Effector memory CD8-positive, alpha-beta T cell (primary cell): ENCODE measurements at places on chromosomes 6 and 20.

- no peak for DNase-seq
- H3K36me3 ChIP-seq: no peaks in the 10 kb centered on the region
- no peak overlapping the region for H3K27ac ChIP-seq
- H3K4me3 ChIP-seq: no peak overlapping the region
- H3K4me1 ChIP-seq: peaks cover 1% of the 10 kb centered on the region
- peaks cover 20% of the 10 kb centered on the region for H3K27me3 ChIP-seq
Observed at GRCh38 chr20:45456632-45457031, 12.9 kb upstream of the WFDC2 start.

DNA sequence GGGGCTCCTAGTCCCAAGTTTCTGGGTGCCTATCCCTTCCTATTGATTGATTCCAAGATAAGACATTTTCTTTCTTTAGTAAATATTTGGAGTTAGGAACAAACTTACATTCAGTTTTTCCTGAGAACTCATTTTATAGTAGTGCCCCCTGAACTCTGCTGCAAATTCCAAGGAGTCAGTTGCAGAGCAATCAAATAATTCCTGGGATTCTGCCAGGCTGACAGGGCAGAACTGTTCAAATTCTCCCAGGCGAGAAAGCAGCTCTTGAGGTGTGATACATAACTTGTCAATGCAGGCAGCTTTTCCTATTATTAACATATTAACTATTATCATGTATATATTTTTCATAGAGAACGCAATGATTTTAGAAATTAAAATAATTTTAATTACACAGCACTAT, 15.9 kb upstream of the ZBTB24 start:
- no peaks in the 10 kb centered on the region for H3K36me3 ChIP-seq
- H3K4me1 ChIP-seq: peaks cover 1% of the 10 kb centered on the region
- no peak overlapping the region for H3K4me3 ChIP-seq
- no peak overlapping the region for H3K27ac ChIP-seq
- H3K27me3 ChIP-seq: peaks cover 30% of the 10 kb centered on the region
- DNase-seq: no peak

DNA sequence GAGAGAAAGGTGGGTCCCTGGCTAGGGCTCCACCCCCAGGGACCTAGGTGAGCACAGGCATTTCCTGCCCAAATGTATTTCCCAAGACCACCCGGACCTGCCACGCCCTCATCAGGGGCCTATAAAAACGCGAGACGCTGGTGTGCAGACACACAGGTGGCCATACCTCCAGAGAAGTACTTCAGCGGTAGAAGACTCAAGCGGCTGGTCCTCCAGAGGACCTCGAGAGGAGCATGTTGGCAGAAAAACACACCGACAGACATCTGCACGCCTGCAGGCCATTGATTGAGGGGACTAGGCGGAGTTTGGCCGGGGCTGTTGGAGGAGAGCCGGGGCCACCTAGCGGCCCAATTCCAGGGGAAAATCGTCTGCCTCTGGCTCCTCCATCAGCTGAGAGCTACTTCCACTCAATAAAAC, 695.8 kb upstream of the MMS22L start:
- no peak overlapping the region for H3K27ac ChIP-seq
- H3K36me3 ChIP-seq: no peaks in the 10 kb centered on the region
- H3K27me3 ChIP-seq: no peaks in the 10 kb centered on the region
- H3K4me1 ChIP-seq: no peaks in the 10 kb centered on the region
- DNase-seq: no peak
- H3K4me3 ChIP-seq: no peak overlapping the region

DNA sequence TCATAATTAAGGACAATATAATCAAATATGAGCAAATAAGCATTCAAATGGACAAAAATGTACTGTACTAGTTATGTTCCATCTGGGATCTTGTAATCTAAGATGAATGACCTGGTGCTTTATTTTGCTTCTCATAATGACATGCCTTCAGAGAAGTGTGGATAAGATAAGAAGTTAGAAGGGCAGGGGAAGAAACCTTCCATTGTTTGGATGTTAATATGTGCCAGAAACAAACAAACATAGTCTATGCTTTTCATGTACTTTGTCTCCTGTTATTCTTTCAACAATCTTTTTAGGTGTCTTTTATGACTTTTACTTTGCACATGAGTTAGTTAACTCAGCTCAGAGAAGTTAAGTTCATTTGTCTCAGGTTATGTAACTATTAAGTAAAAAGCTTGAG, 511.5 kb upstream of the SOX4 start:
- H3K27me3 ChIP-seq: no peaks in the 10 kb centered on the region
- H3K4me1 ChIP-seq: no peaks in the 10 kb centered on the region
- H3K36me3 ChIP-seq: peaks cover 6% of the 10 kb centered on the region
- DNase-seq: no peak
- H3K27ac ChIP-seq: no peak overlapping the region

- no peak overlapping the region for H3K4me3 ChIP-seq
- peaks cover 25% of the 10 kb centered on the region for H3K4me1 ChIP-seq
- H3K27ac ChIP-seq: peak overlapping the region; percentile 80
Observed at GRCh38 chr20:2658414-2659354, 5.3 kb downstream of the IDH3B start.

DNA sequence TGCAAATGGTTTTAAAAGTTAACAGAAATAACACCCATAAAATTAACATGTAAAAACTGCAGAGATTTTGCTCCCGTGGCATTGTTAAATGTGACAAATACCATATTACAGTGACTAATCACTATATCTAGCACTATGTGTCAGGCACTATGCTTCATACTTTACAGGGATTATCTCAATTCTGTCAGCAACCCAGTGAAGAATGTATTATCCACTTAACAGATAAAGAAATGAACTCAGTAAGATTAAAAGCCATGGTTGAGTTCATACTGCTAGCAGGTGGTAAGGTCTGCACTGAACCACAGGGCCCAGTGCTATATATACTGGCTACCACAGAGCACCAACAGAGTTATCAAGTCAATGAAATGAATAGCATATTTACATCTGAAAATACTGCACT, 65.4 kb downstream of the RWDD2A start:
- no peak overlapping the region for H3K4me3 ChIP-seq
- H3K27me3 ChIP-seq: no peaks in the 10 kb centered on the region
- no peak for DNase-seq
- H3K4me1 ChIP-seq: no peaks in the 10 kb centered on the region
- no peak overlapping the region for H3K27ac ChIP-seq

GRCh38 chr6:30202366-30202765, 10.8 kb downstream of the TRIM26 start:
- no peak for DNase-seq
- H3K27ac ChIP-seq: no peak overlapping the region
- peaks cover 48% of the 10 kb centered on the region for H3K36me3 ChIP-seq

DNA sequence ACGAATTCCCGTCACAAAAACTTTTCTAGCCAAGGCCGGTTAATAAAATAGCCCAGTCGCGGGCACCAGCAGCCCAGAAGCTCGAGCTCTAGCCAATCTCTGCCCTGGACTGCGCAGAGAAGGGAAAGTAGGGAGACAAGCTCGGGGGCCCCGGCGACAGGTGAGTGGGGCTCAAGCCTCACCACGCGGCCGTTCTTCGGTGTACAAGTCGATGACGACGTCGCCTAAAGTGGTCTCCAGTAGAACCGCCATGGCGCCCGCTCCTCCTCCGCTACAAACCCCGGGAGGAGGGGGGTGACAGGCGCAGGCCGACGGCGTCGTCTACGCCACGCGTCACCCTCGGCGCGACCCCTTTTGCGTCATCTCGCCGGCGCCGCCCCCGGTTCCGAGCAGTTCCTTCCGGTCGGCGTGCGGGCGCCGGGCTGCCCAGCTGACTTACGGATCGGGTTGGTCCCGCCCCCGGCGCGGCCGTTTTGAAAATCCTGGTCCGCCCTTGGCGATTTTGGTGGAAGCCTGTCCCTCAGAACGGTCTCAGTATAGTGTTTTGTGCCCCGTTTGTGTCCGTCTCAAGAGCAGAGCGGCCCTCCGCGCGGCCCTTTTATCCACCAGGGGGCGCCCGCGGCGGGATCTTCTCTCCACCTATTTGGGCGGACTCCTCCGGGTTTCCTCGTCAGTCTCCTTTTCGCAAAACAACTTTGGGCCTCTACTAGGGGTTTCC, at the start of gene PPIL4:
Gene PPIL4 (minus strand): TSS at position 290 of the 718 bp plus-strand sequence. CDS start 38 bp downstream, at position 252.
- DNase-seq: peak; percentile 98
- H3K36me3 ChIP-seq: peaks cover 39% of the 10 kb centered on the region
- H3K27me3 ChIP-seq: no peaks in the 10 kb centered on the region
- peak within 1 kb of the TSS; percentile 100 for H3K27ac ChIP-seq
- peak within 1 kb of the TSS; percentile 93 for H3K4me3 ChIP-seq

DNA sequence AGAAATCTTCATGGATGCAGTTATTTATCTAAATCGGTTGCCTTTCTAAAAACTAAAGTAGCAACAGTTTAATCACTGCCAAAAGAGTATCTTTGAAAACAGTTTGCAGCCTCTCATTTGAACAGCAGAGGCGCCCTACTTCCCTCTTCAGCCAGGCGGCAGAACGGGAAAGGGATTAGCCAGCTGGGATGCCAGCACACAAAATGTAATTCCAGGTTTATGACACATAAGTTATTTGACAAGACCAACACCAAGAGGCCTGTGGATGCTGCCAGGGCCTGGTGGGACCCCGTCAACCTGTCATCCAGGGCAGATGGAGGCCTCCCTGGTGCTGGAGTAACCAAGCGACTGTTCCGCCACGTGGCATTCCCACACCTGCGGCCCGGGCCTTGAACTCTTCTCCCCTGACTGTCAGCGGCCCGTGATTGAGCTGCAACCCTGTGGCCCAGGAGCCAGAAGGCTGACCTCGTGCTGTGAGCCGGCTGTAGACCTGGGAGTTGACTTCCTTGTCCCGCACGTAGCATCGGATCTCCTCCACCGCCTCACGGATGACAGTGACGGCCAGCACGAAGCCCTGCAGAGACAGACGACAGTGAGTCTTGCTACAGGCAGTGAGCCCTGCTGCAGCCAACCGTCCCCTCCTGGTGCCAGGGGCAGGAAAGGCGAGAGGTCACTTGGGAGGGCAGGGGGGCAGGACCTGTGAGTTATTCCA, 55.5 kb downstream of the ATP9A start:
- H3K36me3 ChIP-seq: no peaks in the 10 kb centered on the region
- no peak overlapping the region for H3K4me3 ChIP-seq
- H3K27me3 ChIP-seq: peaks cover 41% of the 10 kb centered on the region
- no peak overlapping the region for H3K27ac ChIP-seq
- H3K4me1 ChIP-seq: no peaks in the 10 kb centered on the region

DNA sequence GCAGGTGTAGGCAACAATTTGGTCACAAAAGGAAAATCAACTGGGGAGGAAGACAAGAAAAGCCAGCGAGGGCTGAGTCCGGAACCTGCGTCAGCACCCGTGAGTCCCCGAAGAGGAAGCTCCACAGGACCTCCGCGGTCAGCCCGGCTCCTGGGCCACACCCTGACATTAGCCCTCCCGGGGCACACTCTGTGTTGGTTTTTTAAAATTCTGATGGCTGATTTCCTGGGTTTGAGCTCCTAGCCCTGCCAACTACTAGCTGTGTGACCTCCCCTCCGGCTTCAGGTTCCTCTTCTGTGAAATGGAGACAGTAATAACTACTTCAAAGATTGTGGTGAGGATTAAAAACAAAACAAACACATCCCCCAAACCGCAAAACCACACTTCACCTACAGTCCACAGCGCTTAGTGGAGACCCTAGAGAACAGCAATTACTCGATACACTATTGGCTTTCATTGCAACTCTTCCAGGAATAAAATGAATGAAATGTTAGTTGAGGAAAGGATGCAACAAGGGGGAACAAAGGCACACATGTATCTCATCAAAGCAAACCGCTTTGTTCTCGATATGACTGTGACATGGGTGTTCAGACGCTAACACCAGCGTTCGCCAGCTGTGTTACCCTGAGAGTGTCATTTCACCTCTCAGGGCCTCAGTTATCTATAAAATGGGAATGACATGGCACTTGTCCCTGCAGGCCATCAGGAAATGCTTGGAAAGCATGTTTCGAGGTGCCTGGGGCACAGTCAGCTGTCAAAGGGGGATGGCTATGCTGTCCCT, 985 bp downstream of the ZBP1 start:
- no peaks in the 10 kb centered on the region for H3K27me3 ChIP-seq
- H3K4me1 ChIP-seq: peaks cover 57% of the 10 kb centered on the region
- peak overlapping the region; percentile 93 for H3K27ac ChIP-seq
- H3K4me3 ChIP-seq: peak overlapping the region; percentile 91
- peaks cover 38% of the 10 kb centered on the region for H3K36me3 ChIP-seq
- peak; percentile 73 for DNase-seq

DNA sequence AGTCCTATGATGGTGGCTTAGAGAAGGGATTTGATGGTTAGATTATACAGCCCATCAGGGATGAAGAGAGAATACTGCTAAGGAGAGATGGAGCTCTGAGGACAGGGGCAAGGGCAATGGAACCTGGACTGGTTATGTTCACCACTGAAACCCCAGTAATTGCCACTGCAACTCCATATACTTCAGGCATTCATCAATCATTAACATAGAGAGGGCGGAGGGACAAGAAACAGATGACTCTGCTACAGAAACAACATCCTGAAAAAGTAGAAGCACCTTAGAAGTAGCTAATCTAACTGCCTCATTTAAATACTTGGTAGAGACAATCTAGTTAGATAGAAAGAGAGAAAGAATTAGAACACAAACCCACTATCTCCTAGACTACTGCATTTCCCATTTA, 89.8 kb downstream of the MDN1 start:
- H3K27me3 ChIP-seq: no peaks in the 10 kb centered on the region
- DNase-seq: no peak
- no peak overlapping the region for H3K4me3 ChIP-seq
- no peaks in the 10 kb centered on the region for H3K4me1 ChIP-seq

- no peak overlapping the region for H3K27ac ChIP-seq
- H3K36me3 ChIP-seq: peaks cover 16% of the 10 kb centered on the region
- no peak for DNase-seq
- peaks cover 32% of the 10 kb centered on the region for H3K27me3 ChIP-seq
- peaks cover 39% of the 10 kb centered on the region for H3K4me1 ChIP-seq
Observed at GRCh38 chr6:169810066-169810989, 58.9 kb downstream of the ERMARD start.

- DNase-seq: no peak
- no peak overlapping the region for H3K4me3 ChIP-seq
- H3K27ac ChIP-seq: no peak overlapping the region
- H3K4me1 ChIP-seq: peaks cover 12% of the 10 kb centered on the region
- H3K36me3 ChIP-seq: peaks cover 35% of the 10 kb centered on the region
Observed at GRCh38 chr6:35582315-35582714, 69.6 kb upstream of the TULP1 start.

DNA sequence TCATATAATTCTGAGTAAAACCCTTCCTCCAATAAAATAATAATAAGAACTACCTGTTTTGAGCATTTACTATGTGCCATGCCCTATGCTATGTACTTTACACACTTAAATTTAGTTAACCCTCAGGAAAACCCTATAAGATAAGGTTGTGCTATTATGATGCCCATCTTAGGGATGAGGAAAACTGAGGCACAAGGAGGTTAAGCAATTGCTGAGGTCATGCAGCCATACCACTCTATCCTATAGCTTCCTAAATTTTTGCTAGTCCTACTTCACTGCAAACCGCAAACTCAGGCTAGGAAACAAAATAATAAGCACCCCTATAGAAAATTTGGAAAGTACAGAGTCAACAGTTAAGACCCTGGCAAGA, 38.9 kb upstream of the GFOD1 start:
- H3K27me3 ChIP-seq: peaks cover 26% of the 10 kb centered on the region
- peaks cover 4% of the 10 kb centered on the region for H3K4me1 ChIP-seq
- no peak overlapping the region for H3K4me3 ChIP-seq
- no peaks in the 10 kb centered on the region for H3K36me3 ChIP-seq
- no peak for DNase-seq
